Left ventricle myocardium inferior (tissue), 1 donor: ENCODE measurements at places on chromosomes 16 and 17.

DNA sequence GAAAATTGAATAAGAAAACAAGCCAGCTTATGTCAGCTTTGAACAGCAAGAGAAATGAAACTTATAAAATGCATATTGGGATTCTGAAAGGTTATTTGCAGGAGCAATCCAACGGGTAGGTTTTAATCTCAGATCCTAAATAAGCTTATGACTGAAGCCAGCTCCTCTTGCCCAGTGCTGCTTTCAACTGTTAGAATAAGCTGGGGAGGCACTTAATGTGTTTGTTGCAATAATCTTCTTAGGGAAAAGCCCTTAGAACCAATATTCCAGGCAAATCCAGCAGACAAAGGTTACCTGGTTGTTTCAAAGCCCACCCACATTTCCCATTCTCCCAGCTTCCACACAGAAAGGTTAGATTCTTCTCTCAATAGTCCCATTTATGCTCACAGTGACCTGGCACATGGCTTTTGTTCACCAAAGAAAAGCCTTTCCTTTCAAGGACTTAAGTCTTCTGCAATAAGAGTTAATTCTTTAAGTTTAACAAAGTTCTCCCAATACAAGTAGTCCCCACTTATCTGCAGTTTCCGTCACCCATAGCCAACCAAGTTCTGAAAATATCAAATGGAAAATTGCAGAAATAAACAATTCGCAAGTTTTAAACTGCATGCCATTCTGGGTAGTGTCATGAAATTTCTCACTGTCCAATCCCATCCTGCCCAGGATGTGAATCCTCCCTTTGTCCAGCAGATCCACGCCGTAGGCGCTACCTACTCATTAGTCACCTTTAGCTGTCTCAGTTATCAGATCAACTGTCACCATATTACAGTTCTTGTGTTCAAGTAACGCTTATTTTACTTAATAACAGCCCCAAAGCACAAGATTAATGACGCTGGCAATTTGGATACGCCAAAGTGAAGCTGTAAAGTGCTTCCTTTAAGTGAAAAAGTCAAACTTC lies 5.9 kb downstream of the TEX2 start:
- no peak for DNase-seq

GRCh38 chr16:27676839-27677238 lies 126.9 kb downstream of the KATNIP start:
- no peak for DNase-seq

- DNase-seq: no peak
Measured at GRCh38 chr17:73551759-73552158, 92.5 kb downstream of the SDK2 start.

- DNase-seq: no peak
Measured at GRCh38 chr17:59389066-59389465, 57.6 kb downstream of the YPEL2 start.

GRCh38 chr17:46949291-46950174 lies 26.6 kb downstream of the GOSR2 start:
- no peak for DNase-seq
